Effector CD4-positive, alpha-beta T cell (primary cell): ENCODE measurements at places on chromosomes 6 and 20.

GRCh38 chr6:129429956-129430355, 280.0 kb downstream of the ARHGAP18 start:
- DNase-seq, result no peak

GRCh38 chr20:4052139-4052480, 36.8 kb upstream of the RNF24 start:
- no peak for DNase-seq

- DNase-seq, result no peak
Measured at GRCh38 chr6:4849226-4850022, 73.2 kb downstream of the CDYL start.

DNA sequence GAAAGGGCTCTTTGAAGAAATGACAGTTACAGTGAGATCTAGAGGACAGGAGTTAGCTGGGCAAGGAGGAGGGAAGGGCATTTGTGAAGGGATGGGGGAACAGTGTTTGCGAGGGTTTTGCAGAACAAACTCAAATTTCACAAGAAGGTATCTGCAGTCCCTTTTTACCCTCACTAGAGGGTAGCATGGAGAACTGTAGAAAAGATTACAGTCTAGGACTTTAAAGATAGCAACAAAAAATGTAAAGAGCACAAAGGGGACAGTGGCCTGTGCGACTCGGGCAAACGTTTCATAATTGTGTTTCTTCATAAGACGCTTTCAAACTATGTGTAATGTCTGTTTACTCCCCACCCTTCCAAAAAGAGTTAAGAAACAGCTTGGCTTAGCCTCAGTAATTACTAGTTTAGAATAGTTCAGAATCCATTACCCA, 21.2 kb upstream of the ASXL1 start:
- no peak for DNase-seq

DNA sequence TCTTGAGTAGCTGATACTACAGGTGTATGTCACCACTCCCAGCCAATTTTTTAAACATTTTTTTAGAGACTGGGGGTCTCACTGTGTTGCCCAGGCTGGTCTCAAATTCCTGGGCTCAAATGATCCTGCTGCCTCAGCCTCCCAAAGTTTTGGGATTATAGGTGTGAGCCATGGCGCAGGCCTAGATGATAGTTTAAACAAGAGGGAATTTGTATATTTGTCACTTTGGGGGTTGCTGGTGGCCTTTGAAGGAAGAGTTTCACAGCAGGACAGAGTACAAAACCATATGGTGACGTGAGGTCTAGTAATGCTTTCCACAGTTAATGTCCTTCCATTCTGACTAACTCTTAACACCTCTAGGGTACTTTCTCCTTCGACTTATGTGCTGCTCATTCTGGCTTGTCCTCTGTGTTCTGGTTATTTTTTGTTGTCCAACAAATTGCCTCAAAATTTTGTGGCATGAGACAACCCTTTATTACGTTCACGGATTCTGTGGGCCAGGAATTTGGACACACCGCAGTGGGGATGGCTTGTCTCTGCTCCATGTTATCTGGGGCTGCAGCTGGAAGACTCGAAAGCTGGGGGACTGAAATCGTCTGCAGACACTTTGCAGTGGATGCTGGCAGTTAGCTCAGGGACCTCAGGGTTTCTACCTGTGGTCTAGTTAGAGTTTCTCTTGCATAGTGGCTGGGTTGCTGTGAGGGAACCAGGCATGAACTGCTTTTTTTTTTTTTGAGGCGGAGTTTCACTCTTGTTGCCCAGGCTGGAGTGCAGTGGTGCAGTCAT, 23.0 kb upstream of the IER3 start:
- DNase-seq, result no peak

DNA sequence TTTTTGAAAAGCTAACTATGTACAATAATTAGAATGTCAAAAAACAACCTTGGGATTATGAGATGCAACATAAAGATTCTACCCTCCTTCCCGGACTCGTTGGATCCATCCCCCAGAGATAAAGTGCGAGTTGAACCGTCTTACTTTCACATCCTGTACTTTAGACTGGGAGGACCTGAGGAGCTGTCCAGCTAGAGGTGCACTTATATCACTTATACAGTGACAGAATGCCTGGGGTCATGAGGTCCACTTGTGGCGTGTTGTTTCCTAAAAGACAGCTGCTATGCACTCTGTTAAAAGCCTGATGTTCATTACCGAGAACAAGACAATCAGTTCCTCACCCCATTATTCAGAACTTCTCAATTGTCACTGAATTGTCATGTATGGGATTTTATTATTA, 2.1 kb downstream of the CDS2 start:
- DNase-seq, result no peak

DNA sequence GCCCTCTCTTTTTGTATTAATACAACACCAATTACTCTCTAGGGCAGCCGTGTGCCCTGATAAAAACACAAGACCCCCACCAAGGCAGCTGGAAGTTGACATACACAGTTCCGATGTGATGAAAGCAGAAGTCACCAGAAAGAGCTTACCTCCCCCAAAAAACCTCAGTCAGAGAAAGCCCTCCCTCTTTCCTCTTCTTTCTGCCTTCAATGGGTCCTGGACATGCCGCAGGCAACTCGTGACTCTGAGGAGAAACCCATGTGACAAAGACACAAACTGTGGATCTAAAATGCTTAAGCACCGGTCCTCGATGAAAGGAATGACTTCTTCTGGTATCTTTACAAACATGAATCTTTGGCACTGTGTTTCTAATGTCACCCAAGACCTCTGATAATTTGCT, 117.7 kb upstream of the CCDC28A start:
- DNase-seq, result no peak

- no peak for DNase-seq
Measured at GRCh38 chr6:4303638-4304037, 168.3 kb upstream of the ECI2 start.

GRCh38 chr6:36999751-37000125, 5.7 kb upstream of the FGD2 start:
- DNase-seq, result no peak

DNA sequence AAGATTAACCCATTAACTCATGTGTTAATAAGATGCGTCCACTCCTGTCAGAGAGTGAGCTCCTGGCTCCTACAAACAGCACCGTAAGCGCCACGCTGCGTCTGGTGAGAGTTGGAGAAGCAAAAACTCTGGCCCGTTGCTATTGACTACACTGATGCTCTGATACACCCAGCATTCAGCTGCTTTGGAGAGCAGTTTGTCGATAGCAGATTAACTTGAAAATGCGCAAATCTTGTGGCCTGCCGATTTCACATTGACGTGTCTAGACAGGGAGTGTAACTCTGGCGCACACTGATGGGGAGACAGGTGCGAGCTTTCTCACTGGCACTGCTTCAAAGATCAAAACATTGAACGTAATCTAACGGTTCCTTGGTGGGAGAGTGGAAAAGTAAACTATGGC, 151.7 kb upstream of the RPS6KA2 start:
- DNase-seq, result no peak

DNA sequence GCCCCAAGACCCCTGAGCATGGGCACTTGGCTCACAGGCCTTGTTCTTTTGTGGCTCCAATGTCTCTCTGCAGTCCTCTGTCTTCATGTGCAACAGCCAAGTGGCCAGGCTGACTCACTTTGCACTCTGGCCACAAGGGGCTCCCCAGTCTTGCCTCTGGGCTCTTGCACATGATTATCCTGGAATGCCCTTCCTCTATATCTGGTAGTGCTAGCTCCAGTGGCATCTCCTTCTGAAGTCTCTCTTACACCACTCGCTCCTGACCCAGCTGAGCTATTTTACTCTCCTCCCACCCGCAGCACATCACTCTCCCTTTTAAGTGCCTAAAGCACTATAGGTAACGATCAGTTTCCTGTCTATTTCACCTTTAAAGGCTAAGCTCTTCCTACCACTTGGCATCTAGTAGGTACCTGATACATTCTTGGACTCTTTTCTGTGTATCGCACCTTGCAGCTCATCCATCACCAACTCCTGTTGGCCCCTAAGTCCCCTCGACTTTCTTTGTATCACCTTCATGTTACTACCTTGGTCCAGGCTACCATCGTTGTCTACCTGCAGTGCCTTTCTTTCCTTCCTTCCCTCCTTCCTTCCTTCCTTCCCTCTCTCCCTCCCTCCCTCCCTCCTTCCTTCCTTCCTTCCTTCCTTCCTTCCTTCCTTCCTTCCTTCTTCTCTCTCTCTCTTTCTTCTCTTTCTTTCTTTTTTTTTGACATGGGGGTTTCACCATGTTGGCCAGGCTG, 211.9 kb upstream of the RNF24 start:
- no peak for DNase-seq

GRCh38 chr6:41871691-41872090, 23.5 kb downstream of the USP49 start:
- no peak for DNase-seq

- no peak for DNase-seq
Measured at GRCh38 chr6:94462231-94462630, 1042.9 kb upstream of the EPHA7 start.

DNA sequence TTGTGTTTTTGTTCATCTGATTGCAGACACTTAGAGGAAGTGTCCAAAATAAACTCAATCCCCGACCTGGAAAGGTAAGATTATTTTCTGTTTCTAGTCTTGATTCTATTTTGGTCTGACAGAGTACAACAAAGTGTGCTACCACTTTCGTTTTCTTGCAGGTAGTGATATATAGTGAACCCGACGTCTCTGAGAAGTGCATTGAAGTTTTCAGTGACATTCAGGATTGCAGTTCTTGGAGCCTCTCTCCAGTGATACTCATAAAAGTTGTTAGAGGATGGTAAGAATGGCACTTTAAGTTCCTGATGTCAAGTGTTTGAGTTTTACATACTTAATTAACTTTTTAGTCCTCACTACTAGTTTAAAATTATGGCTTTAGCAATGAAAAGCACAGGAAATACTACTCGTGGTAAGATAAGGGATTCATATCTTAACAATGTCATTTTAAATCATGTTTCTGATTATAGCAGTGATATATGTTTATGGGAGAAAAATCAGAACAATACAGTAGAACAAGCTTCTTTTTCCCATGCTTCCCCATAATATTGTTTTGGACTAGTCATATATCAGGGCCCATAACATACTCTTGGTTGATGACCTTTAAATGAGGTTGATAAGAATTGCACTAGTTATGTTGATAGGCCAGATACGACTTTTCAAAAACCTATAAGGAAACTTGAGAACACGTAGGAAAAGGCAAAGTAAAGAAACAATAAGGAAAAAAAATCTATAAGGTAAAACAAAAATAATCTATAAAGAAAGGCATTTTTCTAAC, 104.0 kb downstream of the RTN4IP1 start:
- no peak for DNase-seq

DNA sequence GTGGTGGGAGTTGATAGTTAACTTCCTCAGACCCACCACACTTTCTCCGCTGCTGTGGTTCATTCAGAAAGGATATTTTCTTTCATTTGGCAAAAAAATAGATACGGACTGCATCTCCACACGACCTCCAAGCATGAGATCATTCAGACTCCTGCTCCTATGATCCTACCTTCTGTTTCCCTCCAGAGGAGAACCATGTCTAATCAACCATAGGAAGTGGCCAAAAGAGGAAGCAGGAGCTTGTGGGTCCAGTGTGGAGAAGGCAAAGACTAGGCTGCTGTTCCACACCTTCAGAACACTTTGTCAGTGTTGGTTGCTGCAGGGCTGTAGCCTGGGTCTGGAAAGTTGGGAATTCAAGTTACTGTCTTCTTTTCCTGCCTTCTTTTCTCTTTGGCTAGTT, 10.6 kb upstream of the KIF13A start:
- no peak for DNase-seq

DNA sequence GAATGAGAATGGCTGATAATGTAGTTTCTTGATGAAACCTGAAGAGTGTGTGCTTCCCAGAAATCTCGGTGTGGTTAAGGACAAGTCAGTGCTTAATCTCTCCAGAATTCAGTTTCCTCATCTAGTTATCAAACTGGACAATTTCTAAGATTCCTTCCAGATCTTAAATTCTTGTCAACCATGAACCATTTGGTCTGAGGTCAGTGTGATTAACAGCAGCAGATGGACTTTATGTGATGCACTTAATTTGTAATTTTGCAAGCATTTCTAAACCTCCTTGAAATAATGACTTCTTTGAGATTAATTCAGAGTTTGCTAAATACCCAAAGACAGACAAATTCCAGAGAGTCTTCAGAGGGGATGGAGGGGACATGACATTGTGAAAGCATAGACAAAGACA, 160.3 kb downstream of the KIF16B start:
- no peak for DNase-seq

- DNase-seq, result no peak
Measured at GRCh38 chr6:44216677-44217331, at the start of gene MYMX. Gene MYMX, plus strand, starts transcription at chr6:44216926. Its CDS starts 546 bp downstream, at chr6:44217472.

GRCh38 chr20:58129721-58130151, 98.7 kb downstream of the ANKRD60 start:
- DNase-seq, result no peak
